ENCODE measurements at places on chromosomes 4 and X.

GRCh38 chrX:117538178-117539089 lies 578.2 kb downstream of the KLHL13 start:
- no peak for DNase-seq

- no peak for DNase-seq
Observed at GRCh38 chr4:110480031-110480549, 4.1 kb downstream of the ENPEP start.

GRCh38 chr4:78939667-78940008 lies 400 bp upstream of the PAQR3 start:
- no peak for DNase-seq

GRCh38 chr4:147103403-147103946 lies 157.8 kb upstream of the TTC29 start:
- DNase-seq, result peak; percentile 84

DNA sequence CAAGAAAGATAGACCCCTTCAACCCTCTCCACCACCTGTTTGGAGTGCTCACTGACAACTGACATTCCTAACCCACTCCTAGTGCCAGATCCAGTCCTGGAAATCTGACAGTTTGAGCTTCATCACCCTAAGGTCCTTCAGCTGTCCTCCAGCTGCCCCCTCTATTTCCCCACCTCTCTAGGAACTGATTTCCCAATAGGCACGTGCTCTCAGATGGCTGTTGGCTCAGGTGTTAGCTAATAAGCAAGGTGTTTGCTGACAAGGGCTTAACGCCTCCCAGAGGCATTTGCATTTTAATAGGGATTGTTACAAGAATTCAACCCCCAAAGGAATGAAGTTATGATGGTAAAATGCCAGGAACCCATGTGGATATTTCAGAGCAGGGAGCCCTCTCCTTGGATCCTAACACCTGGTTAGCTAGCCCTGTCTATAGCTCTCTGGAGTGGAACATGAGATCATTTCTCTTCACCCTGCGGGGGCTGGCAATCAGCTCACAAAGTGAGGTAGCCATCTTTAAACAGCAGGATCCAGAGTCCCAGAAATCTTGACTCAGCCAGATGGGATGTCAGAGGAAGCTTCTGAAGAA lies 348.5 kb upstream of the SFRP2 start:
- DNase-seq, result no peak

DNA sequence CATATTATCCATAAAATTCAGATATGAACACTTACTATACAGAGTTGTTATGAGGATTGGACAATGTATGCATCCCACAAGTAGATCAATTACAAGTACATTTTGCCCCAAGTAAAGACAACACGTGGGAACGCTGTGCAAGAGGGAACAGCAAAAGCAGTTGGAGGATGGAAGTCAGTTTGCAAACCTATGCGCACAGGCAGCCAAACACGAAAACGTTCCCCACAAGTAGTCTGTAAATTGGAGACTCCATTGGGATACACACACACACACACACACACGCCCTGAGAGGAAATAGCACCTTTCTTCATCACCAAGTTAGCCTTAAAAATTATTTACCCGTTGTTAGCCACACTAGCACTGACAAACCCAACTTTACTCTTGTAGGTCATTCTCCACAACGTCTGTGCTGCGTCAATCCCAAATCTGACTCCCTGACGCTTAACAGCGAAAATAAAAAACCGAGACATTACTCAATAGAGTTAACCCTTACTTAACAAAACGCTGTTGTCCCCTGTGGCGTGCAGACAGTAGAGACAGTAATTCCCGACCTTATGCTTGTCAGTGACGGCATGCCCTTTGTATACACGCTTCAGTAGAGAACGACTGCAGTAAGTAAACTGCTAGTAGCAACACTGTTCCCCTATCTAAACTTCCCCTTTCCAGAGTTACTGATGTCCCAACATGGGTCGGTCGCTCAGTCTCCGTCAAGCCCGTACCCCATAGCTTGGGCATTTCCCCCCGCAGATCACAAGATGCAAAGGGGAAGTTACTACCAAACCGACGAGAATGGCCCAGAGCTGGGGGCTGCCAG lies 730 bp downstream of the MANBA start:
- DNase-seq, result peak; percentile 13

GRCh38 chrX:6015423-6015822 lies 213.2 kb downstream of the NLGN4X start:
- DNase-seq, result no peak

DNA sequence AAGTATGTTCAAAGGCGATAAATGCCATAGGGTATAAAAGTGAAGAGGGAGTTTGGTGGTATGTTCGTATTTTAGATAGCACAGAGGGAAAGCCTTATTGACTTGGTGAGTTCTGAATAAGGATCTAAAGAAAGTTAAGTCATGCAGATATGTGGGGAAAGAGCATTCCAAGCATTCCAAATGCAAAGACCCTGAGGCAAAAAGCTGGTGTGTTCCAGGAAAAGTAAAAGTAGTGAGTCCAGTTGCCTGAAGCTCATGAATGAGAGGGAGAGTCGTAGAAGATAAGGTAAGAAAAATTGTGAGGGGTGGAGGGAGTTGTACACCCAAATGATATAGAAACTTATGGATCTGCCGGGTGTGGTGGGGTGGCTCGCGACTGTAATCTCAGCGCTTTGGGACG lies 426.7 kb downstream of the RPA4 start:
- peak; percentile 22 for DNase-seq

GRCh38 chr4:21512353-21512752 lies 436.2 kb downstream of the KCNIP4 start:
- DNase-seq, result peak; percentile 17

DNA sequence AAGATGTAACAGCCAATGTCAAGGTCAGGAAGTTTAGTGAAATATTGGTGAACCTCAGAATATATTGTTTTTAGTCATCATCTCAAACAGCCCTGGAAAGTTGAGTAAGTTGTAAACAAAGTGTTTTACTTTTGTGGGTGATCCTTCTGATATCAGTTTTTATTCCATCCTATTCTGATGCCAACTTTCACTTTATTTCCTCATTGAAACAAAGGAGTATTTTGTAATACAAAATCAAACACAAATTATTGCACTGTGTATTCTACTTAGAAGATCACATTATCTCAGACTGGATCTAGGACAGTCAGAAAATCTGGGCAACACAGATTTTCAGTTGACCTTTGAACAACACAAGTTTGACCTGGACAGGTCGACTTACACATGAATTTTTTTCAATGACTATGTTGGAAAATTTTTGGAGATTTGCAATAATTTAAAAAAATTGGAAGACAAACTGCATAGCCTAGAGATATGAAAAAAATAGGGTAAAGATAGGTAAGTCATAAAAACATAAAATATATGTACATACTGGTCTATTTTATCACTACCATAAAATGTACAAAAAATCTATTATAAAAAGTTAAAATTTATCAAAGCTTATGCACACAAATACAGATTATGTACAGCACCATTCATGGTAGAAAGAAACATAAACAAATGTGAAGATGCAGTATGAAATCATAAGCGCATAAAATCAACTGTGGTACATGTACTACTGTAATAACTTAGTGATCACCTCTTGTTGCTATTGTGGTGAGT lies 709.1 kb upstream of the FAM241A start:
- DNase-seq, result no peak

- no peak for DNase-seq
Observed at GRCh38 chr4:99008051-99008450, 12.5 kb downstream of the METAP1 start.

GRCh38 chr4:14178421-14178820 lies 550.9 kb upstream of the BOD1L1 start:
- DNase-seq, result no peak

DNA sequence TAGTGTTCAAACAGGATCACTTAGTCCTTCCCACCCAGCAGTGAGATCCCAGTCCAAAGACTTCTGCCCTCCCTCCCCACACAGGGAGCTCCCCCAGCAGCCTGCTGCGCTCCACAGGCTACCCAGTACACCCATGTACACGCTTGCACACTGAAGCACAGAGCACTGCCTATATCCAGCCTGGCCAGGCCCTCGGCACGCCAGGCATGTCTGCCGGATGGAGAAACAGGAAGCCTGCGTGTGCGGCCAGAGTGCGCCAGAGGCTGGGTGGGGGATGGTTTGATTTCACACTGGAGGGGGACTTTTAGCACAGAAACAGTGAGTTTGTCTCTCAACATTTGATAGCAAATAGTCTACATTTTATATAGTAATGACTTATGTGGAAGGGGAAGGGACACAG lies 833.5 kb upstream of the IGFBP7 start:
- no peak for DNase-seq

GRCh38 chrX:13283512-13283911 lies 36.3 kb downstream of the ATXN3L start:
- no peak for DNase-seq

- DNase-seq, result no peak
Observed at GRCh38 chrX:102126863-102127262, 1.4 kb downstream of the TCEAL2 start.

DNA sequence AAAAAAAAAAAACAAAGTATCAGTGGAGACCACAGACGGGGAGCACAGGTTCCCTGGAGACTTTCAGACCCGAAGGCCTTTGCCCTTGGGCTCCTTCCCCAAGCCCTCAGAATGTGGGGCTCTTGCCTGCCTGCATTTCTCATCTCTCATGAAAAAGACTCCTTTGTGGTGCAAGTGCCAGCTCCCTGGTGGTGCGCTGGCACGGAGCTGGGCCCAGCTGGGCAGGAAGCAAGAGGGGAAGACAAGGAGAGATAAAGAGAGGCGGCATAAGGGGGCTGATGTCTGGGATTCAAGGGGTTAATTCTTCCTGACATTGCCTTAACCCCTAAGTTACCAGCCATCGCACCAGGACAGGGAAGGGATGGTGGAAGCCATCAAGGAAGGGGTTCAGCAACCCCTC lies 21.8 kb downstream of the NLGN3 start:
- no peak for DNase-seq

GRCh38 chrX:54820737-54821136 lies 13.2 kb downstream of the MAGED2 start:
- no peak for DNase-seq

GRCh38 chr4:124202099-124202498 lies 510.4 kb downstream of the ANKRD50 start:
- no peak for DNase-seq

DNA sequence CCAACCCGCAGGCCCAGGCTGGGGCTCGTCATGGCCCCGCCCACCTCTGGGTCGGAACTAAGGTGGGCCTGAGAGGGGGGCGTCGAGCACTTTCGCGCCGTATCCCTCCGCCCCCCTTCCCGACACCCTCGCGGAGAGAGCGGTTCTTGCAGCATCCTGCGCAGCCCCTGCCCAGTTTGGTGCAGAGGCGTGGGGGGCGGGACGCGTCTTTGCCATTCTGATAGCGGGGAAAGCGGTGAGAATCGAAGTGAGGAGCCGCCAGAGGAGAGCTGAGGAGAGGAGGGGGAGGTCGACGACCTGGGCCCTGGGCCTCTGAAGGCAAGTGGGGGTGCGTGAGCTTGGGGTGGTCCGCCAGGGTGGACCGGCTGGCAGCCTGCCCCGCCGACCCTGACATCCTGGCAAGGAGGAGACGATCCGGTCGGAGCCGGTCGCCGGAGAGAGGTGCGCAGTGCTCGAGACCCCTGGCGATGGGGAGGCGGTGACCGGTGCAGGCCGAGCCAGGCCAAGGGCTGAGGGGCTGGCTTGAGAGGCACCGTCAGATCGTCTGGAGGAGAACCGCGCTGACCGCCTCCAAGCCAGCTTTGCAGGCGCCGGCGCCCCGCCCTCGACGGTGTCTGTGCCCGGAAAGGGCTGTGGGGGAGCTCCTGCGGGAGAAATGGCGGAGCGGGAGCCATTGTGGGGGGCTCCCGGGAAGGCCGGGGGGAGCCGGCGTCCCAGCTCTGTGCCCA lies 25.5 kb downstream of the GPRASP3 start:
- DNase-seq, result no peak

DNA sequence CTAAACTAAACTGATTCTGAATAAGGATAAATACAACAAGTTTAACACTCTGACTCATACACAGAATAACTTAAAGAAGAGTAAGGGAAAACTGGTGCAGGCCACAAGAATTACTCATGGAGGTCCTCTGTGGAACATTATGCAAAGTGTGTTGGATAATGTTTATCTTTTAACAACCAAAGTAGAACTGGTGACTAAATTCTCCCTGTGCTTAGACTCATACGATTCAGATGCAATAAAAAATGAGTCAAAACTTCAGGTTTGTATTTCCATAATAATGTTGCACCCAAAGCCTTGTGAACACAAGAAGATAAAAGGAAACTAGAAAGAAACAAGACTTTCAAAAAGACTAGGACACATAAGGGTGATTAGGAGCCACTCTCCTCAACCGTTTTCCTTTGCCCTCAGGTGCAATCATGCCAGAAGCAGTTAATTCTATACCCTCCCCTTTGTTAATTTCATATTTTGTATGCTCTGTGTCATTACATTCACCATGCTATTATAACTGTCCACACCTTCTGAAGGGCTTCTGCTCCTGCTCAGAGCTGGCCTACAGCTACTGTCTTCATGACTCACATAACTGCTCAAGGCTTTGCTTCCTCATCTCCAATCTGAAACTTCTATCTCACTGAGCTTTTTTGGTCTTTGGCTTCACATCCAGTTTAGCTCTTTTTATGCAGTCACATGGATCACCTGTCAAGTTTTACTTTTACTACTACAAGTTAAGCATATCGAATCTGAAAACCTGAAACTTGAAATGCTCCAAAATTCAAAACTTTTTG lies 60.2 kb downstream of the KCNIP4 start:
- DNase-seq, result peak; percentile 35

DNA sequence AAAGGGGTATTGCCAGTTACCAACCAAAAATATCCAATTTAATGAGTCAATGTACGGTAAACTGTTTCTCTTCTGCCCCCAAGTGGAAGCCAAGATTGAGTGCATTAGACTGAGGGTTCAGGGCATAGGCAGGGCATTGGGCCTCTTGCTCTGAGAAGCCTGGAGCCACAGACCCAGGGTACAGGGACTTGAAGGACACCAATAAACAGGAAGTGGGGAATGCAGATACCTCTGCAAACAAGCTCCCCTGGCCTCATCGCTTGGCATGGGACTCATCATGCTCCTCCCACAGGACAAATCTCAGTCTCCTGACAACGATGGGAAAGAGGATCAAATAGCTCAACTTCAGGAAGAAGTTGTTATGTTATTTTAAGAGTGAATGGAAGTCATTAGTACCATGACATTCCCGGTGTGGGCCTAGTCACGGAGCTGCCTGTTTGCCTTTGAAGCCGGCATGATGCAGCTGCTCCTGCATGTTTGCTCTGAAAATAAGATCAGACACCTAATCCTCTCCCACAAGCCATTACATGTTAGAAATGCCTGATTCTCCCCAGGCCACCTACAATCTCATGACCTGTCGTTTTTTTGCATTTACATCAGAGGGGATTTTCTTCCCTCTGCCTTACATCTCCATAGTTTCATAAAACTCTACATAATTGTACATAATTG lies 224.2 kb downstream of the RCHY1 start:
- DNase-seq, result no peak

DNA sequence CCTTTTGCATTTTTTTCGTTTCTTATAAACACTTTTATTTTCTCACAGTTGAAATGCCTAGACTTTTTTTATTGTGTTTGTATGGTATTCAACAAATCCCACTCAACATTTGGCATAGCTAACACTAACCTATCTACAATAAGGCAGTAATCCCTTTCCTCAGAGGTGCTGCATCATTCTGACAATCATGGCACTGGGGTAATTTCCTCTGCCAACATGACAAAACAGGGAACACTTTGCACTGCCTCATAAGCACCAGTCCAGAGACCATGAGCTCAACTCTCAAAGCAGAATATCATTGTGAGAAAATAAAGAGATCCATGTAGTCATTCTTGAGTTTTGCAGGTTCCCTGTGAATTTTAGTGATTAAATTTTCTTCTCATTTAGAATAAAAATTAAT lies 183.8 kb upstream of the INTU start:
- DNase-seq, result no peak

- no peak for DNase-seq
Observed at GRCh38 chr4:37542706-37543105, 143.5 kb downstream of the RELL1 start.

All from retinal pigment epithelial cell (primary cell).